ENCODE measurements at places on chromosomes 2 and 18.
A peak's percentile ranks its signal among the peaks of the same experiment; 100 is the strongest.

GRCh38 chr18:36195427-36196122 lies 8.3 kb downstream of the MOCOS start:
- H3K4me3 ChIP-seq = no peak overlapping the region
- peaks cover 10% of the 10 kb centered on the region for H3K27me3 ChIP-seq
- no peak for DNase-seq
- no peaks in the 10 kb centered on the region for H3K36me3 ChIP-seq
- no peak overlapping the region for H3K27ac ChIP-seq

- peaks cover 80% of the 10 kb centered on the region for H3K36me3 ChIP-seq
- H3K27ac ChIP-seq = peak overlapping the region; percentile 63
- no peaks in the 10 kb centered on the region for H3K27me3 ChIP-seq
These were observed 14.1 kb downstream of the RIF1 start for GRCh38 chr2:151423760-151424159.

GRCh38 chr2:119409506-119409905 lies 22.1 kb upstream of the TMEM37 start:
- H3K4me1 ChIP-seq = no peaks in the 10 kb centered on the region
- no peak for DNase-seq
- H3K4me3 ChIP-seq = no peak overlapping the region
- H3K27ac ChIP-seq = no peak overlapping the region

DNA sequence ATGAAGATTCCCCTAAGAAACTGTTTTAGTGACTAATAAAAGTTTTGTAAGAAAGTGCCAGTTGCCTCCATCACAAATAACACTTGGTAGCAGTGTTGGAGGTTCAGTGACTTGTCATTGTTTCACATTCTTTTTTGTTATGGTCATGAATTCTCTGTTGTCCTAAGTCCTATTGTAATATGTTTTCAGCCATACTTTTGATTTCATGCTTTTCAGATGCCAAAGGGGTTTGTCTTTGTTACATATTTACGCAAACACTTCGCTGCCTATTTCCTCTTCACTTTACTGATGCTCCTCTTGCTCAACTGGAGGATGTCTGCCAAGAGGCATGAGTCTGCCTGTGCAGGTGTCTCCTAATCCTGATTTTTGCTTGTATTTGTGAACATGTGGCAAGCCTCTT lies 66.6 kb downstream of the PHLPP1 start:
- H3K4me3 ChIP-seq = no peak overlapping the region
- H3K36me3 ChIP-seq = no peaks in the 10 kb centered on the region
- H3K27me3 ChIP-seq = no peaks in the 10 kb centered on the region

DNA sequence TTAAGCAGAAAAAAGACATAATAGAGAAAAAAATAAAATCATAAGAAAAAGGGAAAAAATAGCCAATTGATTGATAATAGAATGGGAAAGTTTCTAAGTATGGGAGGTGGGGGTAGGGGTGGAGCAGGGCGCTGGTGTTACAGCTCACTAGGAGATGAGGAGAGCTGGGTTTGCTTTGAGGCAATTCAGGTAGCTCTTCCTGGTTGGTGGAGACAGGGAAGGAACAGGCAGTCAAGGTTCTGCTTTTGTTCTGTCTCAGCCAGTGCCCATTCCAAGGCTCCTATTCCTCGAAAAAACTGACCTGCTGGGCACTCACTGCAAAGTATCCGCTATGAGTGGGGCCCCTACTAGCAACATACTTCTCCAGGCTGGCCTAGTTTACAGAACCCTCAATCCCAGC lies 1.7 kb upstream of the CNNM4 start:
- H3K36me3 ChIP-seq = no peaks in the 10 kb centered on the region
- H3K4me1 ChIP-seq = peaks cover 39% of the 10 kb centered on the region
- H3K4me3 ChIP-seq = no peak overlapping the region
- H3K27ac ChIP-seq = no peak overlapping the region
- no peak for DNase-seq

DNA sequence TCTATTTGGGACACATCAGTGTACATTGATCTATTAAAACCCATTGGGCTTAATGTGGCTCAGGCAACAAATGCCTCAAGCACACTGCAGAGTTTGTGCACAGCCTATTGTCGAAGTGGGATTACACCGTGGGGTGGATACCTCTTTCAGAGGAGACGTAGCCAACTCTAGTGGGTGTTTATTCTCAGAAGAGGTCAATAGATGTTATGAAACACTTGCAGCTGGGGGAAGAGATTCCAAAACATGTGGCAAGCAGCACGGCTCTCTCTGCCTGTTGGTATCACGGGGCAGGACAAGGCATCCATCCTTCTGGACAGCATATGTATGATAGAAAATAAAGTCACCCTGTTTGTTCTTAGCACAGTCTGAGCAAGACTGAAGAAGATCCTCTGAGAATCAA lies 121.4 kb upstream of the COPS8 start:
- H3K36me3 ChIP-seq = no peaks in the 10 kb centered on the region
- H3K27me3 ChIP-seq = peaks cover 2% of the 10 kb centered on the region
- peaks cover 22% of the 10 kb centered on the region for H3K4me1 ChIP-seq
- H3K27ac ChIP-seq = no peak overlapping the region
- DNase-seq = no peak

DNA sequence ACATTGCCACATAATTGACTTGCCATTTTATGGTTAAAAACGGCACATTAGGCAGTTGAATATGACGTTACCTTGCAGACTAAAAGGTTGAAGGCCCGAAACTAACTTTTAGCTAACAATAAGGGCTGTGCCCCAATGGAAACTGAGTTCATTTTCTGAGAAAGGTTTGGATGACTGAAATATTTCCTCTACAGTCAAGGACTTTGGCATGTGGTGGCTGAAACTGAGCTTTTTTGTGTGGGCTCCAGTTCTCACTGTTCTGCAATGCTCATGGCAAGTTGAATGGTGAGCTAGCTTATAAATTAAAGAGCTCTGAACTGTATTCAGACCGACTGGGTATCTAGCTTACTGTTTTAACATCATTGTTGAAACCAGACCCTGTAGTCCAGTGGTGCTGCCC lies 23.8 kb upstream of the TXNDC2 start:
- H3K4me3 ChIP-seq = peak overlapping the region; percentile 33
- H3K4me1 ChIP-seq = peaks cover 32% of the 10 kb centered on the region
- no peak for DNase-seq
- no peaks in the 10 kb centered on the region for H3K27me3 ChIP-seq

DNA sequence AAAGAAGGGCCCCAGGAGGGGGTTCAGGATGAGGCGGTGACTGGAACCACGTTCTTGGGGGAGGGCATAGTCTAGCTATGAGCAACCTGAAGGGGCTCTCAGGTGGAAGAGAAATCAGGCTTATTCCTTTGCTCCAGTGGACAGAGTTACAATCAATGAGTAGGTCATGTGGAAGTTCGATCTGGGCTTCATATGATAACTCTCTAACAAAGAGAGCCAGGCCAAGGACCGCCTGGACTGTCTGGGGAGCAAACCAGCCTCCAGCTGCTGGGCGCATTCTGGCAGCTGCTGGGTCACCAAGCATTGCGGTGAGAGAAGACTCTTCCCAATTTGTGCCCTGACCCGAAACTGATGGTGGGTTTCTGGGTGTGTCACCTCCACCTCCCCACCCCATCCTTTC lies 180.3 kb upstream of the SMAD2 start:
- no peak overlapping the region for H3K27ac ChIP-seq
- H3K27me3 ChIP-seq = peaks cover 39% of the 10 kb centered on the region
- DNase-seq = no peak
- no peak overlapping the region for H3K4me3 ChIP-seq
- H3K4me1 ChIP-seq = no peaks in the 10 kb centered on the region

DNA sequence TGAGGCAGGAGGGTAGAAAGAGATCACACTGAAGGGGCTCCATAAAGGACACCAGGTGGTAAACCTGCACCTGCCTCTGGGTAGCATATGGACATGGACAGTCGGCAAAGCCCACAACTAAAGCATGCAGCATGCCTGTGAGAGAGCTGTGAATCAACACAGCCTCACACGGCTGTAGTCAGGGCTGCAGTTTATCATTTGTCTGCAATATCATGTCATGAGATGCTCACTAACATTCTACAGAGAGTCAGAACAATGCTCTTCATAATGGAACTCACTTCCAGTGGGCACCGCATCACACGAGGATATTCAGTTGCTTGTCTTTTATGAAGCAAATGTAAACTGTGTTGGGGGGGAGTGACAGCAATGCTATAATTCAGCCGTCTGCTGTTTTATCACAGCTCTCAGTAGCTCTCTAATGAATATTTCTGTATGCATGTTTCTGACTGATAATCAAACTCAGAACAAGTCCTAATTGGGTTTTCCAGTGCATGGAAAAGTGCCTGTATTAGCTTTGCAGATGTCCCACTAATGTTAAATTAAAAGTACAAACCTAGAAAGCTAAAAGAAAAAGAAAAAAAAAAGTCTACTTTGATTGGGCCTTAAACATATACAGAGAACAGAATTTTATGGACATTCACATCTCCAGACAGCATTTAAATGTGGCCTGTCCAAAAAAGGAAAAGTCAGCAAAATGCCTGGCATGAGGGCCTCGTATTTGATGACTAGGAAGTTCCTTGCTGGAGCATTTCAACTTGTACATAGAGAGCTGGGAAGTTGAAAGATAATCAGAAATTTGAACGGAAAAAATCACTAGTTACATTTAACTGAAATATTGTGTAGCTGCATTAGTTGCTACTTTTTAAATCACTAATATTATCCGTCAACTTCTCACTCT lies 406.1 kb upstream of the SOX11 start:
- DNase-seq = no peak
- no peaks in the 10 kb centered on the region for H3K36me3 ChIP-seq
- H3K4me3 ChIP-seq = no peak overlapping the region
- H3K4me1 ChIP-seq = no peaks in the 10 kb centered on the region
- H3K27ac ChIP-seq = no peak overlapping the region

- no peak for DNase-seq
- H3K27me3 ChIP-seq = no peaks in the 10 kb centered on the region
- H3K4me3 ChIP-seq = no peak overlapping the region
These were observed 52.0 kb downstream of the HDAC4 start for GRCh38 chr2:239348563-239349452.

DNA sequence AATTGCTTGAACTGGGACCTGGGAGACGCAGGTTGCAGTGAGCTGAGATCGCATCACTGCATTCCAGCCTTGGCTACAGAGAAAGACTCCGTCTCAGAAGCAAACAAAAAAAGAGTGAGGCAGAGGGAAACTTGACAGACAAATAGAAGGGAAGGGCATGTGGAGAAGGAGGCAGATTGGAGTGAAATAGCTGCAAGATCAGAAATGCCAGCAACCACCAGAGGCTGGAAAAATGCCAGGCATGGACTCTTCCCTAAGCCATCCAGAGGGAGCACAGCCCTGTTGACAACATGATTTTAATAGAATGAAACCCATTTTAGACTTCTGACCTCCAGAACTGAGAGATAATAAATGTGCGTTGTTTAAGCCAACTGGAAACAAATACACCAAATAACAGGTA lies 447.2 kb upstream of the SPHKAP start:
- no peak overlapping the region for H3K4me3 ChIP-seq
- H3K36me3 ChIP-seq = no peaks in the 10 kb centered on the region
- H3K27me3 ChIP-seq = no peaks in the 10 kb centered on the region
- DNase-seq = no peak
- no peak overlapping the region for H3K27ac ChIP-seq

DNA sequence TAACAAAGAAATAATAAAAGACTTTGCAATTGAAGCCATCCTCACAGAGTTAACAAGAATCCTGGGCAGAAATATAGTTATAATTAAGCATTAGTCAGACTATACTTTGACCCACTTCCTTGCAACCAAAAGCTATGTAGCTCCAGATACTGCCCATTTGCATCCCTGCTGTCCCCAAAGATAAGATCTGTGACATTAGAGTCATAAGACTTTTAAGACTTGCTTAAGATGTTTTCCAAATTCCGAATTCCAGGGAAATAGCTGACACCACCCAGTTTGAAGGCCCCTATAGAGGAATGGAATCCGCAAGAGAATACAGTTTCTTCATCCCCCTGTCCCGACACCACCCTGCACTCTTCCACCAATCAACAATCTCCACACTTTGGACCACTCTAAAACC lies 69.5 kb upstream of the TLK1 start:
- peaks cover 2% of the 10 kb centered on the region for H3K4me1 ChIP-seq
- no peak overlapping the region for H3K27ac ChIP-seq
- no peak overlapping the region for H3K4me3 ChIP-seq
- H3K36me3 ChIP-seq = no peaks in the 10 kb centered on the region

Data from activated T-helper 2 cell treated with anti-CD3 and anti-CD28 coated beads, Interferon-gamma antibody, Interleukin-2, Interleukin-4, amounts not matched to agents 10 μg/mL and 5 μg/mL and 100 μg/mL, durations not matched to agents 14 hours and 24 hours and 36 hours (primary cell).